Fibroblast of villous mesenchyme (primary cell): ENCODE measurements at places on chromosomes 1 and 21. TPM values are rescaled to one million over a fixed set of nuclear protein-coding genes. Genes with fewer than 3 reads are reported as not detected.

The SPRR2F gene
- total RNA-seq, result not detected in 2 replicates

DNA sequence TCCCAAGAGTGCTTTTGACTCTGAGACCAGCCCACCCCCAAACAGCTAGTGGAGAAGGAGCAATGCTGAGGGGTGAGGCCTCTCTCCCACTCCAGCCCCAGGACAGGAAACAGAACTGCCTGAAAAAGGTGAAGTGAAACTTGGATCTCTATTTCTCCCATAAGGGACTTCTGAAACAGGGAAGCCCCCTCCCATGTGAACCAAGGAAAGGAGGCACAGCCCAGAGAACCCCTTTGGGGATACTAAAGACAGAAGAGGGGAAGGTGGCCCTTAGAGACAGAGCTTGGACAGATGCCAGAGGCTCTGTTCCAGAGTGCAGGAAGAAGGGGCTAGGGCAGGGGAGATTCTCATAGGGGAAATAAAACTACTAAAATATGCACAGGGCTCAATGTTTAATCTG is 2.9 kb downstream of the TNFAIP8L2 start:
- no peak for DNase-seq

DNA sequence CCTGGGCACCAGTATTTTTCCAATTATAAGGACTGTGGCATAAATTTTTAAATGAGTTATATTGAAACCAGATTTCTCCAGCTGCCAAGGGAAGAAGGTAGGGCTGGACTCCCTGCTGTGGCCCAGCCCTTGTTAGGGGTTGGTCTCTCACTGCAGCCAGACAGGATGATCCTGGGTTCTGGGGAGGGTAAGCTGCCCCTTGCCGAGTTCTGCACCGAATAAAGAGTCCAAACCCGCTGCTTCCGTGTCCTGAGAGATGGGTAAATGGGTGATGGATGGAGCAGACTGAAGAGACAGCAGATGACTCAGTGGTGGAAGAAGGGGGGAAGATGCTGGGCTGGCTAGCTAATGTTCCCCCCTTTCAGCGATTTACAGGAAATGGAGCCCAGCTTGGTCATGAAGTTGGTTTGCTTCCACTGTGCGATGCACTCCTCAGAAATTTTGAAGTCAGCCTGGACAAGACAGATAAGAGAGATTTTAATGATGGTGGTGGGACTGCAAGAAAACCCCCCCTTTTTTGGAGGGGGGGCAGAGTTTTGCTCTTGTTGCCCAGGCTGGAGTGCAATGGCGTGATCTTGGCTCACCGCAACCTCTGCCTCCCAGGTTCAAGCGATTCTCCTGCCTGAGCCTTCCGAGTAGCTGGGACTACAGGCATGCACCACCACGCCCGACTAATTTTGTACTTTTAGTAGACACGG is 41.4 kb downstream of the YARS1 start:
- DNase-seq, result no peak

- DNase-seq, result no peak
These were observed 12.0 kb upstream of the KCNH1 start for GRCh38 chr1:211145944-211146343.
